ENCODE measurements at places on chromosomes 12 and 14.

GRCh38 chr14:75496755-75497154 is 25.5 kb upstream of the BATF start:
- DNase-seq = no peak

DNA sequence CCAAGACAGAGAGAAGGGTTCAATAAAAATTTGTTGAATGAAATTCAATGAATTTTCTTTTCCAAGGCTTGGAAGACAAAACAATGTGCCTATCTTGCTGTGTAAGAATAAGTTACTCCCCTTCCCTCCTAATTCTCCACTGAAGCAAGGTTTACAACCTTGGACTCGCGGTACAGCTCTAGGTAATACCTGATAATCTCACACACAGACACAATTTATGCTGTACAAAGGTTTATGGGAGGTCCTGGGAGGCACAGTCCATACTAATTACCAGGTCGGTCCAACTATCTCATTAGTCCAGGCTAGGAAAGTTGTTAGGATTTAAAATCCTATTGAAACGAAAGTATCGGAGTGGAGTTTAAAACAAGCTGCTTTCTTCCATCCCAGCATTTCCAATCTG is 42.6 kb downstream of the NELL2 start:
- DNase-seq = no peak

- no peak for DNase-seq
These were observed 199.2 kb downstream of the CRADD start for GRCh38 chr12:93876360-93876759.

DNA sequence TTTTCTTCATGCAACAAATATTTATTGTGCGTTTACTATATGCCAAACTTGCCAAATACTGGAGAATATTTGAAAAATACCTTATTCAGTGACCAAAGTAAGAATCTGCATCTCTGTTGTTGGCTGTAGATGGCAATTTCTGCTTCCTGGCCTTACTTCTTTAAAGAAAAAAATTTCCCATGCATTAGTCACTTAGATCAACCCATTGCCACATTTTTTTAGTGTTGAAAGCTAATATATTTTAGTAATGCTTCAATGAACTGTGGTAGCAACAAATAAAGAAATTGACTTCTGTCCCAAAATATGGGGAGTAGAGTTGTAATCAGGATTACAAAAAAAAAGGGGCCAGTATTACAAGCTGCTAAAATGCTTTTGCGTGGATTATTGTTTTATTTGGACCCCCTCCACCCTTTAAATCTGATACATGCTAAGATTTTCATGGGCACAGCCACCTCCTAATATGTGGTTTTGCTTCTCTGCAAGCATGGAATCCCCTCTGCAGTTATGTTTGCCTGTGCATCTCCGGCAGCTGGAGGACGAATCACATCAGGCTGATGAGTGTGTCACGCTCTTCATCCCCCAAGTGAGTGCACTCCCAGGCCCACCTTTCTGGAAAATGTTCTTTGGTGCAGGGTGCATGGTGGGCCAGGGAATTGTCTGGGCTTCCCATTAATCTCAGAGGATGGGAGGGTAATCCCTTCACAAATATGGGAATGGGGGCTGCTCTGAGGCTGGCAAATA is 38.1 kb upstream of the PTCSC3 start:
- no peak for DNase-seq

DNA sequence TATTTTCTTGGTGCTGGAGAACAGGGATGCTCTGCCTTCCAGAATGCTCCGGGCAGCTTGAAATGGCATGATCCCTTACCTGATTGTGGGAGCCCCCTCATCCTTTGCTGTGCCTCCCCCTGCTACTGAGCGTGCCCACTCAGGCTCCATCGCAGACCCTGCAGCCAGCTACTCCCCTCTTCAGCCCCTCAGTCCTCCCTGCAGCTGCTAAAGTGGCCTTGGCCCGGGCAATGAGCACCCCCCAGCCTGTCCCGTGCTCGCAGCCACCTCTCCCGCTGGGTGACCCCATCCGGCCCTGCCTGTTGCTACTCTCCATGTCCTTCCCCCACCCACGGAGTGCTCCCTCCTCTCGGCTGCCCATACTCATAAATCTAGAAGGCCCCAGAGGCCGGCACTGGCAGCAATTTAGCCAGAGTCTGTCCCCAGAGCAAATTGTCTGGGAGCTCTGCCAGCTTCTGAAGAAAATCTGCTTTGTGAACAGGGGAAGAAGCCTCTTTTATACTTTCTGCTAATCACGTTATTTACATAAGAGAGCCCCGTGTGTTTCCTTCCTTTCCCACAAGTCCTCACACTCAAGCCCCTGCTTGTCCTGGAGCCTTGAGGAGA is 143.7 kb upstream of the FRMD6 start:
- DNase-seq = peak; percentile 70

GRCh38 chr14:67674139-67674479 is 323 bp downstream of the VTI1B start:
- DNase-seq = peak; percentile 83

DNA sequence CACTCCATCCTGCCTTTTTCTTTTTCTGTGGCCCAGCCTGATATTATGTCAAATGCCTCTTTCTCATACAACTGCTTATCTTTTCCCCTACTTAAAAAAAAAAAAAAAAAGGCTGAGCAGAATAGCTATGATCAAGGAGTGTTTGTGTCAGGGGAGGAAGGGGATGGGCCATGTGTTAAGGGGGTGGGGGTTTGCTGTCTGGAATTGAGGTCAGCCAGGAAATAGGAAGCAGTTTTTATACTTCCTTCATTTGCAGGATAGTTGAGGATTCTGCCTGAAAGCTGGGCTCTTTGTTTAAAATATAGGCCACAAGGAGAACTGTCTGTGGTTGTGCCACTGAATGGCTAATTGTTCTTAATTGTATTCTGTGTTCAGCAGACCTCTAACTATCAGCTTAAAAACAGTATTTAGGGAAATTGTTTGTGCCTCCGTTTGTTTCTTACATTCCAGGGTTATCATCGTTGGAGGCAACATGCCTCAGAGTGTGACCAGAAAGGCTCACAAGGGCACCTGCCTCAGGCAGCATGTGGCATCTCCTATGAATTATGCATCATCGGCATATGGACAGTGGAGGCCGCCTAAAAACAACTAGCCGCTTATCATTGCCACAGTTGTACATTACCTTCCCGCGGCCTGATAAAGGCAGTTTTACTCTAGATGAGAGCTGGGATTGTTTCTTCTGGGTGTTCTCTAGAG is 96.0 kb downstream of the SRGAP1 start:
- no peak for DNase-seq

DNA sequence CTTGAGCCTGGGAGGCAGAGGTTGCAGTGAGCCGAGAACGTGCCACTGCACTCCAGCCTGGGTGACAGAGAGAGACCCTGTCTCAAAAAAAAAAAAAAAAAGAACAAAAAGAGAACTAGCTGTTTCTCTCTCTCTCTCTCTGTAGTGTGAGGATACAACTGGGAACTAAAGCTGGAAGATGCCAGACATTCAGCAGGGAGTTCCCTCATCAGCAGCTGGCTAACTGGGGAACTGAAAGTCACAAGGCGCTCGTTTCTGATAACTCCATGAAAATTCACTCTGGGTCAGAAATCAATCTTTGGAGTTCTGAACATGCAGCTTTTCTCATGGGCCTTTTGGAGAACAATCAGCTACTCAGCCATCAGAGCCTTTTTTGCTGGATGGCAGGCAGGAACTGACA is 43.5 kb upstream of the MAP1LC3B2 start:
- DNase-seq = no peak

GRCh38 chr14:31440280-31440679 is 17.0 kb downstream of the DTD2 start:
- no peak for DNase-seq

- no peak for DNase-seq
These were observed 118.3 kb downstream of the DAAM1 start for GRCh38 chr14:59306775-59307174.

GRCh38 chr12:83573671-83574070 is 887.0 kb downstream of the TMTC2 start:
- DNase-seq = no peak

DNA sequence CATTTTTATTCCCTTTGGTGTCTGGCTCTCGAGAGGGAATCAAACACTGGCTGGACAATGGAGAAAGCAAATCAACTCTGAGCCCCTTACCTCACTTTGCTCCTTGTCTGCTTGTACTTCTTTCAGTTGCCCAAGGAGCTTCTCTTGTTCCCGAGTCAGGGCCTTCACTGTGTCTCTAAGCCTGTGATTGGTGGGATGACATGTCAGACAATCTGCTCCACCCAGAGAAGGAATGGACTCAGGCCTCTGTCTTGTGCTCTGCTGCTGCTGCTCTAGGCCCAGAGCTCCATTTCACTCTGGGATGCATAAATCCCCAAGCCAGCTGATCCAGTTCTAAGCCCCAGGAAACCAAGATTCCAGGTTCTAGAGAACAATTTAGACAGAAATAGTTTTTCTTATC is 7.6 kb downstream of the CALCOCO1 start:
- DNase-seq = no peak

DNA sequence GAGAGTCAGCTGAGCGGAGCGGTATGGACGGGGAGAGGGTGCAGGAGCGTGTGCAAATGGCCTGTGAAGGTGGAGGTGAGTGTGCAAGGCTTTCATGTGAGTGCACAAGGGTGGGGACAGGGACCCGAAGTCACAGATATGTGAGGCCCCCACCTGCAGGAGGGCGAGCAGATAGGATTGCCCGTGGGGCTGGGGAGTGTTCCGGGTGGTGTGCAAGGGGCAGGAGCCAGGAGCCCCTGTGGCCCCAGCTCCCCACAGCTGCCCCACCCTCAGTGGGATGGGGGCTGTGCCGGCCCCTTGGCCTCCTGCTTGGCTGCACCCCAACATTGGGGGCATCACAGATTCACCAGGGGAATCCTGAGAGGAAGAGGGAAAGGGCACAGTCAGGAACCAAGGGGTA is 5.5 kb upstream of the ZNF384 start:
- no peak for DNase-seq

GRCh38 chr14:72613975-72614319 is 280.0 kb downstream of the DPF3 start:
- no peak for DNase-seq

DNA sequence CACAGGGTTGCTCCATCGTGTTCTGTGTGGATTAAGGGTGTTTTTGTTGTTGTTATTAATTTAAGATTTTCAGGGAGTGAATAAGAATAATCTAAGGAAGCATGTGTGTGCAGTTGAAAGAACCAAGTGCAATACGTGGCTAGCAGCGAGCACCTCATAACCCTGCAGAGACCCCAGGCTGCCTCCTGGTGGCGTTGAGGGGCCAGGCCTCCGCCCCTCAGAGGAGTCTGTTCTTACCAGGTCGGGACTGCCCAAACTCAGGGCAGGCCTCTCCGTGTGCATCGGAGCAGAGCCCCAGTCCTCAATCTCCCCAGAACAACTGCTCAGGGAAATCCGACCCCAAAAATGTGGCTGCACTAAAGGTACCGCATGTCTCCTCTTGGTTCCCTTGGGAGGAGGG is 36.8 kb downstream of the IL31 start:
- no peak for DNase-seq

All from type B pancreatic cell (in vitro differentiated cells).